ENCODE measurements at places on chromosomes 3 and 15.

GRCh38 chr15:83830381-83830780 is 176.5 kb downstream of the ADAMTSL3 start:
- no peak for DNase-seq

DNA sequence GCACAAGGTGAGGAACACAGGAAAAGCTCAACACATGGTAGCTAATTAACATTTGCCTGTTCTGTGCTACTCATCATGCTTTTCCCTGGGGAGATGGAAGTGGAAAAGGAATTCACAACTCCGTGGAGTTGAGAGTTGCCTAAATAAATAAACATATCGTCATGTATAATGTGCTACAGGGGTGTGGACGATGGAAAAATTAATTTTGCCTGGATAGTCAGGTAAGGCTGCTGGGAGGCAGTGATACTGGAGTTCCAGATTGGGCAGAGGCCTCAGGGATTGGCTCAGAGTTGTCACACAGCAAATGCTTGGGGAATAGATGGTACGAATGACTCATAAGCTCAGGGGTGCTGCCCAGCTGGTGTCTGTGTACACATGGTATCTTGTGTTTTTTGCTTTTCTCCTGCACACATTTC is 3.1 kb upstream of the ABHD6 start:
- DNase-seq, result peak; percentile 5

- no peak for DNase-seq
These were observed 10.7 kb upstream of the ANXA2 start for GRCh38 chr15:60408463-60408981.

DNA sequence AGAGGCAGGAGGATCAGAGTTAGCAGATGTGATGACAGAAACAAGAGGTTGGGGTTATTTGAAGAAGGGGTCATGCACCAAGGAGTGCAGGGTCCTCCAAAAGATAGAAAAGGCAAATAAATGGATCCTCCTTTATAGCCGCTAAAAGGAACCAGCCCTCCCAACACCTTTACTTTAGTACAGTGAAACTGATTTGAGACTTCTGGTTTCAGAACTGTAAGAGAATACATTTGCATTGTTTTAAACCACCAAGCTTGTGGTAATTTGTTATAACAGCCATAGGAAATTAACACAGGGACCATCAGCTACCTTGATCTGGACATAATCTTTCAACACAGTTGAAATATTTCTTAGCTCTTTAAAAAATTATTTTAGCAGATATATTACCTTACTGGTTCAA is 166.6 kb downstream of the TIGIT start:
- DNase-seq, result no peak

DNA sequence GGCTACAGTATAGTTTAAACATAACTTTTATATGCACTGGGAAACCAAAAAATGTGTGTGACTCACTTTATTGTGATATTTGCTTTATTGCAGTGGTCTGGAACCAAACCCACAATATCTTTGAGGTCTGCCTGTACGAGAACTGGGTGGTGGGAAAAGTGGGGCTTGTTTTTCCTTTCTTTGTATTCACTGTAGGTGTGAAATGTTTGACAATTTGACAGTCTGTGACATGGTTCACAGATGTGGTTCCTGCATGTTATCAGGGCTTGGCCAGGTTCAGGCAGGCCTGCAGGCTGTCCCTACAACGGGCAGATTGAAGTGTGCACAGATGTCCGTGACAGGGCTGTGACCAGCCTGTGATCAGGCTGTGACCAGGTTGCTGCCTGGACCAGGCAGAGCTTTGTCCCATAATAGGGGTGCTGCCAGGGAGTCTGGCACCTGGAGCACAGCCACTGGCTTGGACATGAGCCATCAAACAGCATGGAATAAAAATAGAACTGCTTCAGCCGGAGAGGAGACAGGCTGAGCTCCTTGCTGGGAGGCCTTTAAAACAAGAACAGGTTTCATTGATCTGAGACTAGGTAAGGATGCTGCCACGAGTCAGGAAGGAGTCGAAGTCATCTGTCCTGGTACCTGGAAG is 61.0 kb downstream of the KLF13 start:
- no peak for DNase-seq

- no peak for DNase-seq
These were observed 769.8 kb upstream of the NECTIN3 start for GRCh38 chr3:110301781-110302180.

DNA sequence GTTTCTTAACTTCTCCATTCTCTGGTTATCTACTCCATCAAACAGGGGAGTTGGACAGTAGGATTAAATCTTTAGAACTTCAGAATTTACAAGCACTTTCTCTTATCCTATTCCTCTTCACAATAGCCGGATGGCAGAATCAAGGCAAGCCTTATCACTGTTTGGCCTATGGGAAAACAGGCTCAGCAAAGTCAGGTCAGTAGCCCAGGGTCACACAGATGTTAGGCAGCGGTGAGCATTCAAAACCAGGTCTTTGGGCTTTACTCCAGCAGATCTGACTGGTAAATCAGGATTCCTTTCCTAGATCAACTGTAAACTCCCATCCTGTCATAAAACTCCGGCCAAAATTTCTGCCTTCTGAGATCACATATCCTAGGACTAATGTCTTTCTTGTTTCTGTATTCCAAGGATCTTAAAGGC is 258.4 kb downstream of the OPA1 start:
- DNase-seq, result no peak

DNA sequence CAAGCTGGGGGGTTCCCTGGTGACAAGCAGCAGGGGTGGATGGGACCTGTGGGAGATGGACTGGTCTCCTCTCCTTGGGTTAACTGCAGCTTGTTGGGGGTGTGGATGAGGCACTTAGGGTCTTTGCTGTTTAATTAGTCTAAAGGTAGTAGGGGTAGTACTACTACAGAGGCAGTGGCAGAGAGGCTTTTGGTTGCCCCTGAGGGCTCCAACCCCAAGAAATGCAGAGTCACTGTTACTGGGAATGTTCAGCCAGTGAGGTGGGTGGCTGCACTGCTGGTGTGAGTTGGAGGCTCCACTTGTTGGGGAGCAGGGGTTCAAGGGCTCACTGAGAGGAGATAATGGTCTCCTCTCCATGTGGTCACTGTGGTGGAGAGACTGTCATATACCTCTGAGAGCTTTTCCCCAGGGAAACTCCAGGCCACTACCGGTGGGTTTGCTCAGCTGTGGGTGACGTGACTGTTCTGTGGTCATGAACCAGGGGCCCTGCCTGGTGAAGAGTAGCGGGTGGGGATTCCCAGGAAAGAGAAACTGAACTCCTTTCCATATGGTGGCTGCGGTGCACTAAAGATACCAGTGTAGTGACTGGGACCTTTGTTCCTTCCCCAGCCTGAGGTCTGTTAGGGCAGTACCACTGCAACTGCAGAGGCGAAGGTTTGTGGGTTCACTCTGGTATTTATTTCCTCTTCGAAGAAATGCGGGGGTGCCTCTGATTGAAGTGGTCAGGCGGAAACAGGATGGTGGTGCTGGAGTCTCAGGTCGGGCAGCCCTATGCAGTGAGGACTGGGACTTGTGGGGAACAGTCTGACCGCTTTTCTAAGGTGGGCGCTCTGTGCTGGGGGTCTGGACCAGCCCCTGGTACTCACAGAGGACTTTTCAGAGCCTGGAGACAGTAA is 68.9 kb upstream of the TNFSF10 start:
- DNase-seq, result no peak

- DNase-seq, result no peak
These were observed 113.1 kb downstream of the POLR2M start for GRCh38 chr15:57819646-57820045.

DNA sequence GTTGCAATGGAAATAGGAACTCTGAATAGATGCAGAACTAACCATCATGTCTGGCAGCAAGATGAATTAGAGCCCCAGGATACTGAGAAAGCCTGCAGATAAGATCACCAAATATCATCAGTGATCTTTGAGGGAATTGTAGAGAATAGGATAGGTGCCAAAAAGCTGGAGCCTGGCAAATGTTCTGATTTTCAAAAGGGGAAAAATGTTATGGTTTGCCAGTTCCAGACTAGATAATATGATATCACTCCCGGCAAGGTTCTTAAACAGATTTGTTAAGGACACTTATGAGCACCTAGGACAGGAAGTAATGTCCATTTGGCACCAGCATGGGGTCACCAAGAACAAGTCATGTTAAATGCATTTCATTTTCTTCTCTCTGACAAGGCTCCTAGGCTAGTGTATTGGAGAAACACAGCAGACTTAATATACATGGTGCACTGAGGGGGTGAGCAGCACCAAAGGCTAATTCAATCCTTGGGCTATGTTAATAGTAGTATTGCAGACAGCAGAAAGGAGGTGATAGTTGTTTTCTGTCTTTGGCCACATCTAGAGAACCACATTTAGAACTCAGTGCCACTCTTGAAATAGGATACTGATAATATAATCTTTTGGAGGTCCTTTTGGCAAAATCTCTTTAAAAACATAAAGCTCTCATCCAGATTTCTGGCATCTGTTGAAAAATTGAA is 4.8 kb downstream of the SRGAP3 start:
- no peak for DNase-seq

DNA sequence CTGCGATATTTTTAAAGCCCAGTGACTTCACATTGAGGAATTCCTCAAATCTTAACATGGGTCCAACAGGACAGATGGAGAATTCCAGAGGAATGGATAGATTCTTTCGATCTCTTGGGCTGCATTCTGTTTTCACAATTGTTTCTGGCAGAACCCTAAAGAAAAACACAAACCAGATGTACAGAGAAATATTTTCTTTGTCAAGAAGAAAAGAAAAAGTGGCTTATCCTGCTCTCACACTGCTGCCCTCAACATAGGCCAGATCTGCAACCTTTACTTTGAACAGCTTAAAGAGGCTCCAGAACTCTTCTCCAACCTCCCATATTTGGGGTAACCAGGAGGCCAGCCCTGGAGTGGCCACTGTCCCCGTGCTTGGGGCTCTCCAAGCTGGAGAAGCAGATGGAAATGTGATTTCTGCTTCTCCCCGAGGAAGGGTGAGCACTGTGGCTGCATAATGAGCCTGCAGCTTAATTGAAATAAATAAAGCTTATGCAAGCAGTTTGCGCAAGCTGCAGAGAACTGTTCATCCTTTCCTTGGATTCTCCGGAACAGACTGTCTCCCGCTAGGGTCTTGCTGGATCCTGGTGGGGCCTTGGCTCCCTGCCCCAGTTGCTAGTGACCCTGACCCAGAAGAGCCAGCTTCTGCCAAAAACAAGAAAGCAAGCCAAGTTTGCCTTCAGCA is 453.2 kb upstream of the PROK2 start:
- DNase-seq, result no peak

DNA sequence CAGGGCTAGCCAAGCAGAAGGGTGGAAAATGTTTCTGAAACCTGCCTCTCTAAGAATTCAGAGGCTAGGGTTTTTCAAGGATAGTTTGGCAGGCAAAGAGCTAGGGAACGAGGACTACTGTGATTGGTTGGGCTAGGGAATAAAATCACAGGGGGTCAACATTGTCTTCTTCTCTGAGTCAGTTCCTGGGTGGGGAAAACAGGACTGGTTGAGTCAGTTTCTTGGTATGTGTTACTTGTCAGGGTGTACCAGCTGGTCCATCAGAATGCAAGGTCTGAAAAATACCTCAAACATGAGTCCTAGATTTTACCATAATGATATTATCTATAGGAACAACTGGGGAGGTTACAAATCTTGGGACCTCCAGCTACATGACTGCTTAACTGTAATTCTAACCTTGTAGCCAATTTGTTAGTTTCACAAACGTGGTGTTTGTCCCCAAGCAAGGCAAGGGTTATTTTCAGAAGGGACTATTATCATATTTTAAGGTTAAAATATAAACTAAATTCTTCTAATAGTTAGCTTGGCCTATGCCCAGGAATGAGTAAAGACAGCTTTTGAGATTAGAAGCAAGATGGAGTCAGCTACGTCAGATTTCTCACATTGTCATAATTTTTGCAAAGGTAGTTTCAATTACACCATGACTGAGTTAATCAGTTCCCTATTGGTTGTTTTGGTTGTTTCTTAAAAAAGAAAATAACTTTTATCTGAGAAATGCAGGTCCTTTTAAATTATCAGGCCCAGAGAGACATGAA is 231.5 kb downstream of the ALCAM start:
- no peak for DNase-seq

DNA sequence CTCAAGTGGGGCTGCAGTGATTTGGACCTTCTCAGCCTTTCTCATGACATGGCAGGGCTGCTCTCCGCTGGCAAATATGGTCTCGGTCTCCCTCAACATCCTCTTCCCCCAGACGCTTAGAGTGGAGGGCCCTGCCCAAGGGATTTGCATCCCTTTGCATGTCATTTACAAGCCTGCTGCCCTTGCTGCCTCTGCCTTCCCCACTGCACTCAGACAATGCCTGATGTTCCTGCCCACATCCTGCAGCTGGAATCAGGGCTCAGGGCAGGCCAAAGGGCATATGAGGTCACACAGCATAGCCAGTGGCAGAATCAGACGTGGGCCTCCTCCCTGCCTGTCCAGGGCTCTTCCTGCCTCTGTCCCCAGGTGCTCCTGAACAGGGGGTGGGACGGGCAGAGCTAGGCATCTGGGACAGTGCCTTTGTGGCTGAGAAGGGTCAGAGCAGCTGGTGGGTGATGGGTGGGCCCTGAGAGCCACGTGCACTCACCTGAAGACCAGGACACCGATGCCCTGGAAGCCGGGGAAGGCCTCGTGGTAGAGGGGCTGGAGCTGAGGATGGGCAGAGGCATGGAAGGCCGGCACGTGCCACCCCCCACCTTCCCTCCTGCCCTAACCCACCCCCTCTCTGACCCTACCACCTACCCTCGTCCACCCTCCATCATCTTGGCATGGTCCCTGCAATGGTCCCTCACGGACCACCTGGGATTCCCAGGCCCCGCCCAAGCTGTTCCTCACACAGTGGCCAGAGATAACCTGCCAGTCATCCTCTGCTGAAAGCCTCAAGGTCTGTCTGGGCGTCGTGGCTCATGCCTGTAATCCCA is 27.4 kb upstream of the GOLGA6C start:
- DNase-seq, result peak; percentile 96

DNA sequence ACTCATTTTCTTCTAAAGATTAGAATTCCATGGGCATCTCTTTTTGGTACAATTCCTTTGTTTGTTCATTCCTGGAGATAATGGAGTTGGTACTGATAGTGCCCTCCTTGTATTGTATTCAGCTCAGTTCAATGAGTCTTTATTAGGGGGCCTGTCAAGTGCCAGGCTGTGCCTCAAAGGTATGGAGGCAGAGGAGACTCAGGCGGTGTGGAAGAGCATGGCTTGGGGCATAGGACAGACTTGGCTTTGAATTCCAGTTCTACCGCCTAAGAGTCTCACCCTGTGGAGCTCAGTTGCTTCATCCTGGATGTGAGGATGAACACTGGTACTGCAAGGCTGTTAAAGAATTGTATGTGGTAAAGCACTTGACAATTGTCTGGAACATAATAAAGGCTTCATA is 196.6 kb upstream of the IL12A start:
- DNase-seq, result no peak

DNA sequence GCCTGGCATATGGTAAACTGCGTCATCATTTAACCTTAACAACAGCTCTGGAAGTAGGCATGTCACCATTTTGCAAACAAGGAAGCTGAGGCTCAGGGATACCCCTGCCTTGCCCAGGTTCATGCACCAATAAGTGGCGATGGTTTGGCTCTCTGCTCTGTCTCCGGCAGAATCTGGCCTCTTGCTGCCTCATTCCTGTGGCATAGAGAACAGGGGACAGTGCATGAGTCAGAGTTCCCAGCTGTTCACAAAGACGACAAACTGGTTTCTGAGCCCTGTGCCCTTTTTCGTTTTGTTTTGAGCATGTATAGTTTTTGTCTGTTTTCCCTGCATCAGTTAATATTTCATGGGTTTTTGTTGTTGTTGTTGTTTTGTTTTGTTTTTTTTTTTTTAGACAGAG is 236.8 kb downstream of the OPA1 start:
- no peak for DNase-seq
